ENCODE measurements at places on chromosomes 1 and 21. TPM values are rescaled to one million over a fixed set of nuclear protein-coding genes. Genes with fewer than 3 reads are reported as not detected.

SLC25A34 gene
- 25.9 TPM for polyA plus RNA-seq

CLCA4 gene
- not detected for polyA plus RNA-seq

SPRR2E gene
- 0.12 TPM for polyA plus RNA-seq

CYB5RL gene
- 2.7 TPM for polyA plus RNA-seq

RIMS3 gene
- 0.30 TPM for polyA plus RNA-seq

EXO1 gene
- polyA plus RNA-seq, result 0.07 TPM

CORT gene
- not detected for polyA plus RNA-seq

AP4B1 gene
- 9.4 TPM for polyA plus RNA-seq

PCNX2 gene
- 0.32 TPM for polyA plus RNA-seq

DUSP10 gene
- 2.7 TPM for polyA plus RNA-seq

TRPM2 gene
- polyA plus RNA-seq, result 1.2 TPM

DMRTA2 gene
- polyA plus RNA-seq, result not detected

MXRA8 gene
- 19.5 TPM for polyA plus RNA-seq

C1orf87 gene
- polyA plus RNA-seq, result not detected

ATP1B1 gene
- polyA plus RNA-seq, result 372 TPM

TRNAU1AP gene
- 16.8 TPM for polyA plus RNA-seq

SELL gene
- polyA plus RNA-seq, result 0.34 TPM

DNA sequence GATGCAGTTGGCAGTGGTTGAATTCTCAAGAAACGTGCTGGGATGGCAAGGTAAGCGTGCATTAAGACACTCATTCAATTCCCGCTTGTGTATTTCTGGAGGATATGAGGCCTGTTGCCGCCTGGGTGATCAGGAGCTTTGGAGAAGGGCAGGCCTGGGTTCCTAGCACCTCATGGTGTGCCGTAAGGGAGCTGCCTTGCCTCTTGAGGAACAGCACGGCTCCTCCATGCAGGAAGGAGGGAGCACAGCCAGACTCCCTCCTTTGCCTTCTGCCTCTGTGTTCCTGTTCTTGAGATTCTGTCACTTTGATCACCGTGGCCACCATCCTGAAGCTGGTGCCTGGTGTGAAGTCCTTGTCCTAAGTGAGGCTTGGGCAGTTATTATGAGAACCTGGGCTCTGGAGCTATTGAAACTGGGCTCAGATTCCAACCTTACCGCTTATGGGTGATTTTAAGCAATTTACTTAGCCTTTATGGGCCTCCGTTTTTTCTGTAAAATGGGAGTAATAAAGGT lies 18.3 kb downstream of the SLFNL1 start:
- no peak for DNase-seq

- no peak for DNase-seq
These were observed 5.5 kb downstream of the SGIP1 start for GRCh38 chr1:66539491-66539890.

- DNase-seq, result no peak
These were observed 359.1 kb downstream of the TTLL7 start for GRCh38 chr1:83639785-83640184.

GRCh38 chr1:147185432-147185831 lies 13.2 kb upstream of the PRKAB2 start:
- no peak for DNase-seq

DNA sequence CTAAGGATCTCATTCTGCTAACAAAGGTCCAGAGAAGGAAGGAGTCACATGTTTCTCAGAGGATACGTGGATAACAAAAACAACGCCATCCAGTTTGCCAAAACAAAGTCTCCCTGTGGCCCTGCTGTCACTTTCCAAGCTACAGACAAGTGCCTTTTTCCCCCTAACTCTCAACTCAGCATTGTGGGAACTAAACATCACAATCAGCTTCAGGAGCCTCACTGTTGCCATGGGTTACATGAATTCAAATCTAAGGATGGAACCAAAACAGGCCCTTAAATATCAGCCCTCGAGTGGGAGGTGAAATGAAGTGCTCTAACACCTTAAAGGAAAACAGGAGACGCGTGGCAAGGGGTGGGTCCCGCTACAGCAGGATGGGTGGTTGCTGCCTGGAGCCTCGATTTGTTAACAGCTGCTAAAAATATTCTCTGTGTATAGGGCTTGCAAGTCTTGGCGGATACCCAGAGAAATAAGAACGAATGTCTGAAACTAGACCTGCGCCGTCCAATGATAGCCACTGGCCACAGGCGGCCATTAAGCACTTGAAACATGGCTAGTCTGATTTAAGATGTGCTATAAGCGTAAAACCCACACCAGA lies 66.4 kb upstream of the SOD1 start:
- DNase-seq, result no peak

DNA sequence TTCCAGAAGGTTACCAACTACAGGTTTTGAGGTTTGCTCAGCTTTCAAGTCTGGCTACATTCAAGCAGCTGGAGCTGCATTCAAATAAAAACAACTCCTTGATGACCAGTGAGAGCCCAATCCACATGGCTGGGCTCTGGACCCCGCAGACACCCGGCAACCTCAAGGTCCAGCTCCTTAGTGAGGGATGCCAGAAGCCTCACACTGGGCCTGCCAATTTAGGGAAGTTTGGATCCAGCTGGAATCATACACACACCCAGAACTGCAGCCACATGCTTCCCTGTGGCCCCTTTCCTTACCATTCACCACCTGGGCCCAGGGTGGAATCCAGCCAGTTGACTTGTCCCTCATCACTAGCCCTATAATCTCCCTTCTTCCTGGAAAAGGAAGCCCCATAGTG lies 123.7 kb downstream of the UBE2U start:
- DNase-seq, result no peak

GRCh38 chr1:94852788-94853187 lies 32.6 kb downstream of the SLC44A3 start:
- DNase-seq, result no peak

- DNase-seq, result no peak
These were observed 7.3 kb downstream of the RASAL2 start for GRCh38 chr1:178101266-178101630.

DNA sequence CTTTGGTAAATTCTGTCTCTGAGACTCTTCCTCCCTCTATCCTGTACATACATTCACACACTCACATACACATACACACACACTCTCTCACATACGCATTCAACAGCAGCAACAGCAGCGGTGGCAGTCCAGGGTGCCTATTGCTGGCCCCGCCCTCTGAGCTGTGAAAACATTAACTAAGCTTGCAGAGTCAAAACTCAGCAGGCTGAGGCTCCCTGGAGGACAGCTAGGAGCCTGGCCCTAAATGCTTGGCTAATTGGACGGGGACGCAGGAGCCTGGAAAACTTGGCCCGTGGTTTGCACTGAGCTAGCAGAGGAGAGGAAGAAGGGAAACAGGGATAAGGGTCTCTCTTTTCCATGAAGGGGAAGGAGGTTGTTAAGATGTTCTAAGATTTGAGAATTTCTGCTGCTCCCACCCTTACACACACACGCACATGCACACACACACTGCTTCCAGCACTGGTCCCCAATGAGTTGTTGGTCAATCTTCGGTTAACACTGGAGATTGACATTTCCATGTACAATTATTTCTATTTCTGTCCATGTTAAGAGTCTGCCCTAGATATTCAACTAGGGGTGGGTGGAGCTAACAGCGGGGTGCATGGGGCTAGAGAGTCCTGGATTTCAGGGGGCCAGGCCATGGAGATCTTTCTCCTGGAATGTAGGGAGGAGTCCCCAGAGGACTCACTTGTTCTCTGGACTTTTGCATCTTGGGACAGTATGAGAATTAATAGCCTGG lies 94.2 kb downstream of the PLXNA2 start:
- DNase-seq, result peak; percentile 40

DNA sequence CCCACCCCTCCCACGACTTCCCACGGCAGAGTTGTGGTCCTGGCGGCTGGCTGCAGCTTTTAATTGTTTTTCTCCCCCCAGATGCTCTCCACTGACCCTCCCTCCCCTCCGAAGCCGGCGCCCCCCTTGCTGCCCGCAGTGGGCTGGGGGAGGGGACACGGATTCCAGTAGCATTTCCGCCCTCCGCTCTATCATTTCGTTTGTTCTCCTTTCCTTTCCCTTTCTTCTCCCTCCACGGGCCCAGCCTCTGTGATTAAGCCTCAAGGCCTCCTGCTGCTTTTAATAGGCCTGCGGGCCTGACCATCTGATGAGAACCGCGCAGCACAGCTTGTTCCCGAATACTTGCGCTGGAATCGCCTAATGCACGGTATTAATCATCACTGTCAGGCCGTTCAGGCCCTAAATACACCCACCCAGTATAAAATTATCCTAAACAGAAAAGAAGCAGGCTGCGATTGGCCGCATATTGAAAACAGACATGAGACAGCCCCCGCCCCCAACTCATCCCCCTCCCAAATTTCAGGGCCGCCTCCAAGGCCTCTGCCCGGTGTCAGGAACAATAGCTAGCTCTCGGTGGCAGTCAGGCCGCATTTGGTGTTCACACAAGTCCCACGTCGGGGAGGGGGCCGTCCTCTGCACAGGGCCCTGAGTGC lies 102.0 kb upstream of the ARHGEF16 start:
- DNase-seq, result no peak

- DNase-seq, result no peak
These were observed 148.2 kb upstream of the COL11A1 start for GRCh38 chr1:103256490-103256889.

- DNase-seq, result no peak
These were observed 222.7 kb upstream of the PTBP2 start for GRCh38 chr1:96498744-96499340.

- no peak for DNase-seq
These were observed 7.9 kb downstream of the RPL11 start for GRCh38 chr1:23699280-23700179.

DNA sequence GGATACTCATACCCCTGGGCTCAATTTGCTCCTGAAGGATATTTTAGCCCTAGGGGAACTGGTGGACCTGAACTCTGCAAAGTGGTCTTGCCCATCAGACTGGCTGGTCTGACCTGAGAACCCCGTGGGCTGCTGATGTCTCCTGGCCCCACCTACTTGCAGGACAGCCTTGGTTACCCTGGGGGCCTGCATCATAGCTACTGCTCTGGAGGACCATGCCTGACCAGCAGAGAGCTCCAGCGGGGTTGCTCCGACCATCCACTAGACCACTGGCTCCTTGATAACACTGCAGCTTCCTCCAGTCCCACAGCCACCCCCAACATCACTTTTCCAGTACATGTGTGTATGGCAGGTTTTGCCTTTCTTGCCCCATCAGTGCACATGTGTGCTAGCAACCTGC lies 331.6 kb upstream of the BRINP3 start:
- no peak for DNase-seq

GRCh38 chr1:247077876-247078257 lies 744 bp downstream of the ZNF670 start:
- no peak for DNase-seq

GRCh38 chr1:247370786-247371732 lies 39.4 kb upstream of the ZNF496 start:
- DNase-seq, result no peak

GRCh38 chr1:211118407-211119102 lies 15.4 kb downstream of the KCNH1 start:
- no peak for DNase-seq

GRCh38 chr1:152855661-152856060 lies 4.1 kb upstream of the LCE7A start:
- no peak for DNase-seq

GRCh38 chr1:67100833-67101232 lies 33.9 kb downstream of the C1orf141 start:
- DNase-seq, result no peak

GRCh38 chr1:221816899-221817298 lies 75.0 kb upstream of the DUSP10 start:
- DNase-seq, result no peak

- DNase-seq, result peak; percentile 86
These were observed 1.2 kb upstream of the PTTG1IP start for GRCh38 chr21:44874497-44875315.

GRCh38 chr1:19654386-19654785 lies 10.3 kb downstream of the NBL1 start:
- no peak for DNase-seq

DNA sequence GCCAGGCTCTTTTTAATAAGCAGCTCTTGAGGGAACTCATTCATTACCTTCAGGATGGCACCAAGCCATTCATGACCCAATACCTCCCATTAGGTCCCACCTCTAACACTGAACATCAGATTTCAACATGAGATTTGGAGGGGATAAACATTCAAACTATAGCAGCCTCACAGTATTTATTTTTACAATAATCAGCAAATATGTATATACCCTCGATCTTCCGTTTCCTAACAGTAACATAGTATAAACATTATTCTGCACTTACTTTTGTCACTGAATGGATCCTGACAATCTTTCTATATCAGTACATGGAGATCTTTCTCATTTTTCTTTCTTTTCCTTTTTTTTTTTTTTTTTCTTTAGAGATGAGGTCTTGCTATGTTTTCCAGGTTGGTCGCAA lies 5.4 kb downstream of the CATSPER4 start:
- no peak for DNase-seq

GRCh38 chr1:222126052-222126451 lies 384.2 kb upstream of the DUSP10 start:
- DNase-seq, result no peak

DNA sequence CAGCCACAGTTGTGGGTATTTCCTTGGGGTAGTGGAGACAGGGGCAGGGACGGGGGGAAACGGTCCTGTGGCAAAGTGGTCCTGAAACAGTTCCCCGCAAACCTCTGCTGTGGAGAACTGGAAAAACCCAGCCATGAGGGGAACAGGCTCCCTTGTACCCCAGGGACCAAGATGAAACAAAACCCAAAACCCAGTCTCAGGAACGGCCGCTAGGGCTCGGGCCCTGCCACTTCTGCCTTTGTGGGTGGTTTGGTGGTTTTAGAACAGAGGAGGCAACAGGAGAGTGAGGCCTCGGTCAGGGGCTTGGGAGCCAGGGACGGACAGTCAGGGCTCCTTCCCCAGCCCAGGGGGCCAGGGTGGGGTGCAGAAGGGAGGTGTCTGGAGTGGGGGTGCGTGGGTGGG lies 24.8 kb upstream of the EDN2 start:
- DNase-seq, result no peak

GRCh38 chr1:229694053-229694693 lies 68.1 kb downstream of the URB2 start:
- DNase-seq, result peak; percentile 92

- no peak for DNase-seq
These were observed 26.2 kb downstream of the RLF start for GRCh38 chr1:40187399-40187798.

Data from heart left ventricle (tissue), 16 donors.